ENCODE measurements at places on chromosomes 16 and 17.

DNA sequence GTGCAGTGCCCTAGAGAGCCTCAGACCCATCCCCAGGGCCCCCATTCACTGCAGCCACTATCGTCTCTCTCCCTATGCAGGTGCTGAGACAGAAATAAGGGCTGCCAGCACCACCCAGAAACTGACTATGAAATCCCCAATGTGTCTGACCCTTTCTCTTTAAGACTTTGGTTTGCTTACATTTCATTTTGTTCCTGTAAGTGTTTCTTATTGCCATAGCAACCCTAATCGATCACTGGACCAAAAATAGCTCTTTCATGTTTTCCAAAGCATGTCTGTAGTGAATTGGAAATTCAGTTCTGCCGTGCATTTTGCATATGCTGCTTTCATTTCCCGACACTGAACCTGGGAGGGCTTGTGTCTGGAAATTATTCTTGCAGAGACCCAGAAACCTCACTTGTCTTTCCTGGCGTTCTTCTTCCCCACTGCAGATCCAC, 148.7 kb upstream of the NOL11 start:
- peaks cover 11% of the 10 kb centered on the region for H3K36me3 ChIP-seq
- H3K27me3 ChIP-seq: no peaks in the 10 kb centered on the region
- no peak overlapping the region for H3K4me3 ChIP-seq
- no peak overlapping the region for H3K27ac ChIP-seq
- no peak for DNase-seq
- H3K4me1 ChIP-seq: no peaks in the 10 kb centered on the region

DNA sequence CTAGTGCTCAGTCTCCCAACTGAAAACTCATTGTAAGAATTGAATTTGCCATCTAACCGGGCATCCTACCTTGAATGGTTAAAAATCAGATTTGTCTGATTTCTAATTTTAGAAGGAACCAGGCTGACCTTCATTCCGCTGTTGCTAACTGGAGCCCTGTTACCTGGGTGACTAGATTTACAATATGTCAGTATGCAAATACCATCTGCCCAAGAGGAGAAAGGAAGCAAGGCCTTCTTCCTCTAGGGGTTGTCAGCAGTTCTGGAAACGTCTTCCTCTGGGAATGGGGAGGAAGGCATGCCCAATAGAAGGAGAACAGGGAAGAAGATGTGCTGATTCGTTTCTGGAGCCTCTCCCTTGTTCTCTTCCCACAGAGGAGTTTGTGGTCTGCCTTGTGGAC, 137.9 kb downstream of the PITPNC1 start:
- H3K27ac ChIP-seq: no peak overlapping the region
- no peaks in the 10 kb centered on the region for H3K36me3 ChIP-seq
- no peak overlapping the region for H3K4me3 ChIP-seq
- no peaks in the 10 kb centered on the region for H3K27me3 ChIP-seq
- no peak for DNase-seq

- no peaks in the 10 kb centered on the region for H3K36me3 ChIP-seq
- peak overlapping the region; percentile 100 for H3K27ac ChIP-seq
- no peaks in the 10 kb centered on the region for H3K27me3 ChIP-seq
- H3K4me1 ChIP-seq: peaks cover 50% of the 10 kb centered on the region
Measured at GRCh38 chr16:56615353-56615752, 7.0 kb downstream of the MT2A start.

- H3K27ac ChIP-seq: no peak overlapping the region
- H3K27me3 ChIP-seq: no peaks in the 10 kb centered on the region
- H3K36me3 ChIP-seq: peaks cover 96% of the 10 kb centered on the region
- H3K4me3 ChIP-seq: no peak overlapping the region
Measured at GRCh38 chr16:68825427-68825826, 17.9 kb upstream of the TANGO6 start.

DNA sequence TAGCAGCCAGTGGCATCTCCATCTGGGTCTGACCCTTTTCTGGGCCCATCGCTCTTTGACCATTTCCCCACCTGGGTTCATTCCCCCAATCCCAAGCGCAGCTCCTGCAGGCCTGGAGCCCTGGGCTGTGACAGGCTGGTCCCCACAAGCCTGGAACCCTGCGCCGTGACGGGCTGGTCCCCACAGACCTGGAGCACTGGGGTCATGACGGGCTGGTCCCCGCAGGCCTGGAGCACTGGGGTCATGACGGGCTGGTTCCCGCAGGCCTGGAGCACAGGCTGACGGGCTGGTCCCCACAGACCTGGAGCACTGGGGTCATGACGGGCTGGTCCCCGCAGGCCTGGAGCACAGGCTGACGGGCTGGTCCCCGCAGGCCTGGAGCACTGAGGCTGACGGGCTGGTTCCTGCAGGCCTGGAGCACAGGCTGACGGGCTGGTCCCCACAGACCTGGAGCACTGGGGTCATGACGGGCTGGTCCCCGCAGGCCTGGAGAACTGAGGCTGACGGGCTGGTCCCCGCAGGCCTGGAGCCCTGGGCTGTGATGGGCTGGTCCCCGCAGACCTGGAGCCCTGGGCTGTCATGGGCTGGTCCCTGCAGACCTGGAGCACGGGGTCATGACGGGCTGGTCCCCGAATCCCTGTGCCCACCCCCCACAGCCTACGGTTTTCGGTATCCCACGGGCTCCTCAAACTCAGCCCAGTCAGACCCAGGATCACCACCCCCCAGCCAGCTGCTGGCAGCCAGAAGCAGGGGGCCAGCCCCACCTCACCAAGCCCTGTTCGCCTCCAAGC, 16.6 kb downstream of the TMC6 start:
- no peaks in the 10 kb centered on the region for H3K36me3 ChIP-seq
- H3K4me3 ChIP-seq: no peak overlapping the region
- no peak overlapping the region for H3K27ac ChIP-seq
